ENCODE measurements at places on chromosomes 2 and 18.

- no peak for DNase-seq
These were observed 3.0 kb downstream of the PIKFYVE start for GRCh38 chr2:208269091-208269490.

DNA sequence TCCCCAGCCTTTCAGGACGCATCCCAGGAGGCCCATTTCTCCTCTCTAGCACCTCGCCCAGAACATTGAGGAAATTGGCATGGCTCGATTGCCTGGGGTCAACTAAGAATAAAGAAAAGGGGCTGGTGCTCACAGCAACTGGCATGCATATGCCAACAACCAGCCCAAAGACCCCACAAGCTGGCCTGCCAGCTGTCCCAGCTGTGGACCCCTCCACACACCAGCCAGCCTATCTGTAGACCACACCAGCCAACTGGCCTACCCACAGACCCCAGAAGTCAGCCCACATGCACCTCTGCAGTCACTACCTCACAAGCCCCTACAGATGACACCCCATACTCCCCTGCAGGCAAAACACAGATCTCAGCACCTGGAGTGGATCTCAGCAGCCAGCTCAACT is 123.8 kb upstream of the ID2 start:
- no peak for DNase-seq

DNA sequence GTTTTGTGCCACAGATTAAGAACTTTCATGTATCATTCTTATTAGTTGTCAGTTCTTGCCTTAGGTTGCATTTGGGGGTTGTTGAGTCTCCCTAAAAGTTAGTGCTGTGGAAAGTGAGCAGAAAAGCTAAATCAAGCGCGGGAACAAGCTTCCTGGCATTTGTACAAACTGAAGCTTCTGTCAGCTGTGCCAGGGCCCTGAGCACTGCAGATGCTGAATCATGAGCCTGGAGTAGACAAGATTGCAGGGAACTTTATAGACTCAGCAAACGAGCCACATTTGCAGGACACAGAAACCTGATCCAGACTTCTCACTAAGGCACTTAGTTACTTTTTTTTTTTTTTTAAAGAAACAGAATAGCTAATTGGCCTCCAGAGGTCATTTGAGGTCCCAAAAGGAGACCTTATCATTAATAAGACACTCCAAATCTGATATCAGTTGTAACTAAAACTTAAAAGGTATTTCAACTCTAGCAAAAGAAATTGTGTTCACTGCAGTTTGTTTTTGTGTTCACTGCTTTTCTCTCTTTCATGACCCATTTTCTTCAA is 88.7 kb downstream of the ADAM23 start:
- DNase-seq, result no peak

GRCh38 chr18:39326772-39327171 is 1761.2 kb upstream of the CELF4 start:
- DNase-seq, result no peak

DNA sequence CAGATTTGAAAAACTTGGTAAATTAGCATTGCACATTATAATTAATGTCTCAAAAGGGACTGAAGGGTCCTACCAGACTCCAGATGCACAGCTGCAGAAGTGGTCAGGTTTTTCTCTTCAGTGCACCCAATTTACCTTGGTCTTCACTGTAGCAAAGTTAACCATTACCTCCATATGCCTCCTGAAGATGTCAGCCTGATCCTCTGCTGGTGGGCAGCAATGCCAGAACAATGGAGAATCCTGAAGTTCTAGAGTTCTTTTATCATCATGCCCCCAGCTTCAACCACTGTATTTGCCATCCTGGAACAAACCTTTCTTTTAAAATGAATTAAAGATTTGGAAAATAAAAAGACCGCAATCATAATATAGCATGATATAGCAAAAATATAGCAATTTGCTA is 1774.8 kb upstream of the CELF4 start:
- no peak for DNase-seq

DNA sequence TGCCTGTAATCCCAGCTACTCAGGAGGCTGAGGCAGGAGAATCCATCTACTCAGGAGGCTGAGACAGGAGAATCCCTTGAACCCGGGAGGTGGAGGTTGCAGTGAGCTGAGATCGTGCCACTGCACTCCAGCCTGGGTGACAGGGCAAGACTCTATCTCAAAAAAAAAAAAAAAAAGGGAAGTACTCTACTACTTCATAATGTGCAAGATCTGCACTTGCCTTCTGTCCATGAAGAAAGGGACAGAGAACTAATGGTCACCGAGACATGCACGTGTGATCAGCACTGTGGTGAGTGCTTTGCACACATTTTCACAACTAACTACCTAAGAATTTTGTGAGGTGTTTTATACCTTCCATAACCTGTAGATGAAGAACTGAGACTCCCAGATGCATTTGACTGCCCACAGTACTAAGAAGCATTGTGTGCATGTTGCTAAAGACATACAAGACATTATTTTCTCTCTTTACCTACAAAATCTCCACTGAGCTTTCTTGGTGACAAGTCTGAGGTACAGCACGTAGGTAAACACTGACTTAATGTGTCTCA is 784.8 kb upstream of the ID2 start:
- DNase-seq, result no peak

DNA sequence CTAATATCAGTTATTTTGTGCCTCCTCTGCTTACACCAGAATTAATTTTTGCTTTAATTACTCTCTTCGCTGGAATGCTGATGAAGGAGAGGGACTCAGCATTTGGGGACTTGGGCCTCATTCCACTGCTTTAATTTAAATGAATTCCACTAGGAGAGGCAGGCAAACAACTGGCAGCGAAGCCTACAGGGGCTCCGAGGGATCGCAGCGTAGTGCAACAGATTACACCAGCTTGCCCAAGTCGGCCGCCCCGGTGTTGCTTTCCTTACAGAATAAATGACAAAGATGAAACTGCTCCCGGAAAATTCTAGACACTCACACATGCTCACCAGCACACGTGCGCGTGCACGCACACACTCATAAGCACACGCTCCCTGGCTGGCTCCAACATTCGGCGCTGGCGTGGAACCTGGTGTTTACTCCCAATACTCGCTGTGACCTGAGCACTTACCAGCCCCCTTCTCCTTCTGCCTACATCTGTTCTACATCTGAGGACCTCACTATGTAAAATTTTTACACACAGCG is 175.4 kb downstream of the ZNF521 start:
- DNase-seq, result no peak

DNA sequence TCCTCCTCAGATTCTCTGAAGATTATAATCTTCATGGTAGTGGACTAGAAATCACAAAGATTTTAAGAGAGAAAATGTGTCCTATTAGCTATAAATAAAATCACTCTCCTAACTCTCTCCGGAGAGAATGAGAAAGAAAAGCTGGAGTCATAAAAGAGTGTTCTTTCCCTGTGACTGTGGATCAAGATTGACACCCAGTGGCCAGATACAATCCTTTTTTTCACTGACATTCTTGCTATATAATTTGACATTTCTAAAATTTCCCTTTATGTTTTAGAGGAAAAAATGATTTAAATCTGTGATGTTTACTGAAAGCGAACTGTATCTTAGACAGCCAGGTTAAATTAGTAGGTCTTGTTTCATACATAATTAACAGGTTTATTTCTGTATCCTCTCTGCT is 35.4 kb upstream of the LRP2 start:
- no peak for DNase-seq

DNA sequence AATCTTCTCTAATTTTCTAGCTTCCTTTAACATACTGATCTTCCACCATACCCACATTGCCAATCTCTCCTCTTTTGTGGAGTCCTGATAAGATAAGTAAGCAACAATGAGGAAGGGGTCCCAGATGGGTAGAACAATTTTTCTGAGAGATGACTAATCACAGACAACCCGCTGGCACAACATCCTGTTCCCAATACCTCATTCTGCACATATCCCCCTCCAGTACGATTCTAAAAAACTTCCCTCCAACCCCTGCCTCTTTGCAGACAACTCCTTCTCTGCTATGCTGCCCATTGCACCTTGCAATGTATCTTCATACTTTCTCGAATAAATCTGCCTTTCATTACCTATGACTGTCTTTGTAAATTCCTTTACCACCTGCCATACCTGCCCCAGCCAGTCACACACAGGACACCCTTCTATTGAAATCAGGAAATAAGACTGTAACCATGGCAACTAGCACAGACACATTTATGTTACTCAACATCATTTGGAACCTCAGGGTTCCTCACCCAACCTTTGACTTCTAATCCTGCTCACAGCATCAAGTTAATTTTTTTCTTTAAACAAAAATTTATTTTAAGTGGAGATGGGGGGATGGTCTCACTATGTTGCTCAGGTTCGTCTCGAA is 7.4 kb upstream of the EXOC6B start:
- DNase-seq, result no peak

DNA sequence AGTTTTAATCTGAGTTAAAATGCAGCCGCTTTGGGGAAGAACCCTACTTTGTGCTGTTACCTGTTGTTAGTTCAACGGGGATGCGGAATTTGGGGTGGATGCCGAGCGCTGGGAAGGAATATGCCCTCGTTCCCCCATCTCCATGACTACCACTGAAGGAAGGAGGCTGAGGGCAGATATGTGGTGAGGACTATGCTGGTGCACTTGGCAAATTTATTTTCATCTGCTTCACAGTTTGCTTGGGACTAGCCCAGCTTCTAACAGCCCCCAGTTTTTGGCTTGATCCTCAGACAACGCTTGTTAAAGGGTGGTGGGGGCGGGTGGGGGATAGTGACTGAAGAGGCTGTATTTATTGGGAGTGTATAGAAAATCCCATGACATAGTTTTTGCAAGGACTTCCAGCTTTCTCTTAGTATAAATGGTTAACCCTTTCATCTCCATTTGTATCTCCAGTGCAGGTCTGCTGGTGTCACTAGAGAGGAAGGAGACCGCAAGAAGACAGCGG is 100.8 kb downstream of the COLEC12 start:
- no peak for DNase-seq

- DNase-seq, result no peak
These were observed 315.0 kb upstream of the SLC39A10 start for GRCh38 chr2:195342061-195342460.

GRCh38 chr2:82968358-82968757 is 1490.7 kb downstream of the SUCLG1 start:
- DNase-seq, result no peak

- DNase-seq, result no peak
These were observed 4.1 kb upstream of the WNT6 start for GRCh38 chr2:218855305-218856166.

GRCh38 chr18:37065254-37065653 is 236.3 kb downstream of the KIAA1328 start:
- DNase-seq, result no peak

- no peak for DNase-seq
These were observed 69.9 kb downstream of the UXS1 start for GRCh38 chr2:106124106-106124756.

DNA sequence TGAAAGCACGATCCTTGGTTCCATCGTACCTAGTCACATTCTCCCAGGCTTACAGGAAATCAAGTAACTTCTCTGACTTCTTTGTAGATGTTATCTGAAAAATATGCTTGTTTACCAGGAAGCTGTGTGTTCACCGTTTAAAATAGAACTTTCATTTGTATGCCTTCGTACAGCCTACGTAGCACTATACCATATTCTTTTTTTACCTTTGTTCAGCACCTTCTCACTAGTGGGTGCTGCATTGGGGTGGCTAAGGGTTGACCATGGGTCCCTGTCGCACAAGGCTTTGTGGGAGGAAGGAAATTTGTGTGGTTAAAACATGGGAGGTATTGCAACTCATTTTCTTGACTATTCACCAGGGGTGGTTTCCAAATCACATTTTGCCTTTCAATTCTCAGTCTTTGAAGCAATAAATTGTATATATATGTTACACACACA is 16.6 kb downstream of the MALT1 start:
- DNase-seq, result no peak

DNA sequence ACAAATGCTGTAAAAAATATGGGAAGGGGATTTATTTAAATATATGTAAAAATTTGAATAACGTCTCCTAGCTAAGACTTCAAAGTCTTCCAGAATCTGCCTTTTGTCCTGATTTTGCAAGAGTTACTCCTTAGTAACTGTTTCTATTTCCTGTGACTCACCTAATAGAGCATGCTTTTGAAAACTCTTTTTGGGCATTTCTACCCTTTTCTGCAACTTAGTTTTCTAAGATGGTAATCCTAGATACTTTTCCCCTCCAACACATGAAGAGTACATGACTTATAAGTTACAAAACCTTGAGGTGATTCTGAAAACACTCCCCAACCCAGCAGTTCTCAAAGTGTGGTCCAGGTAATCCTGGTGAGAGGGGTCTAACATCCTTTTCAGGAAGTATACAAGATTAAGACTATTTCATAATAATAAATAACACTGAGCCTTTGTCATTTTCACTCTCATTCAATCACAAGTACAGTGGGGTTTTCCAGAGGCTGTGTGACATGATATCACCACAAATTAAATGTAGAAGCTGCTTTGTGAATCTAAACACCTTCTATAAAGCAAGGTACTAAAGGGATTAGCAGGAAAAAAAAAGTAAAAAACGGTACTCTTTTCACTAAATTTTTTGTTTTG is 31.9 kb downstream of the PPP4R3B start:
- no peak for DNase-seq

- no peak for DNase-seq
These were observed 79.7 kb downstream of the MRPS9 start for GRCh38 chr2:105117565-105117964.

DNA sequence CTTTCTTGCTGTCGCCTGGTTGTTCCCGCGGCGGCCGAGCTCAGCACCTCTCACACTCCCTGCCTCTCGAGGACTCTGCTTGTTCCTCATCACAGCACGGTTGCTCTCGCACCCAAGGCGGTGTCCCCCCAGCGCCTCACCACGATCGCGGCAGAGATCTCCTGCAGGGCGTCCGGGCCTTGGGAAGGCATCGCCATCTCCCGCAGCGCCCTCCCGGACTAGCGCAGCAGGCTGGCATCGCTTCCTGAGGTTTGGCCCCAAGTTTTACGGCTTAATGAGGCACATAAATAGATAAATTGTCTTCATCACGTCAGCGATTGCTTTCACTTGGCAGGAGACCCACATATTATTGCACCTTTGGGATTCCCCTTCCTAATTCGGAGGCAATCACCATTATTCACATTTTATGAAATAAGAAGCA is 125.4 kb downstream of the RGPD3 start:
- DNase-seq, result no peak

DNA sequence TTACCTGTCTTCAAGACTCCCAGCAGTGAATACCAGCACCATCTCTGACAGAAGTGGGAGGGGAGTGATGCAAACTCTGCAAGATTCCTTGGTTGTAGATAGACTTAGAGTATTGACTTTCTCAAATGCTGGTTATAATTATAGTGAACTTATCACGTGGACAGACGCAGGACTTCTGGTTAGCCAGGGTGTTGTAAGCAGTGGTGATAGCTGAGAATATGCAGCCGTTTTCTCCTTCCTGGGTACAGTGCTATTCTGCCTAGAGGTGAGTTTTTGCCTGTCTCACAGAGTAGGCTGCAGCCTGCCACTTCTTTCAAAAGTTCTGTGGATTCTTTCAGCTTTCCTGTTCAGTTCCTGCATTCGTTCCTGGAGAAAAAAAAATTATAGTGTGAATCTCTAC is 733 bp upstream of the CXCR2 start:
- no peak for DNase-seq

DNA sequence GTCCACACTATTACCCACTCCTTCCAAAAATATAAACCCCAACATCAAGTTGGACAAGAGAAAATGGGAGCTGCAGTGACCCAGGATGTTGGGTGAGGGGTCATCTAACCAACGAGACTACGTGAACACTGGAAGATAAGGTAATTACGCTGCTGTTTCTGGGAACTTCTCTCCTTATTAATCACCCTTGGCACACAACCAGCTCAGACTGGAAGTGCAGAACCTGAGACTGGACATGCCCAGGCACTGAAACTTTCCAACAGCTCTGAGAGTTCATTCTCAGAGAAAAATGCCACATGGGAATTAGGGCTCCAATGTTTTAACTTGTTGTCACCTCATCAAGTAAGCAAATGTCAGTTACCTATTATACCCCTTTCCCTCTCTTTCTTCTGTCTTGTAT is 135.3 kb downstream of the CCDC148 start:
- DNase-seq, result no peak
